Activated T-helper 1 cell treated with anti-CD3 and anti-CD28 coated beads, Interleukin-2, amount 50 U/mL, for 16 hours (primary cell): ENCODE measurements at places on chromosomes 2 and 18.

GRCh38 chr2:80464275-80464674, 159.7 kb upstream of the LRRTM1 start:
- DNase-seq: no peak

GRCh38 chr2:223944166-223944702, 901 bp downstream of the WDFY1 start:
- DNase-seq: peak; percentile 14

DNA sequence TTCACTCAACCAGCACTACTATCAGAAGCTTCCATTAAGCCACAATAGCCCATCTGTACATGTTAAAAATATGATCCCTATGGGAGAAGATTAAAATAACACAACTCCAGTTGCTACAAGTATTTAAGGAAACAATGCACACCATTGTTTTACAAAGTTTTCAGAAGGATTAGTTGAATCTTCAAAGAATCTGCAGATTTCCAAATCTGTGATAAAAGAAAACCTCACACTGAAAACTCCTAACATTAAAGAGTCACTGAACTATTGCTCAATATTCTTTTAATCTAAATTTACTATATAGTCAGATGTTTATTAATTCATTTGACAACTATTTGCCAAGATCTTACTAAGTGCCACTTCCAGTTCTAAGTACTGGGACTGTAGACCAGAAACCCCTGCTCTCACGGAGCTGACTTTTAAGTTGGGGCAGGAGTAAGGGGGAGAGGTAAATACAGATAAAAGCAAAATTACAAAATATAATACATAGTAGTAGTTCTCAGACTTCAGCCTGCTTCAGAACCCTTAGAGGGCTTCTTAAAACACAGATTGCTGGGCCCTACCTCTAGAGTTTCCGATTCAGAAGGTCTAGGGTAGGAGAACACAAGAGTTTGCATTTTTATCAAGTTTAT, 94.4 kb downstream of the STK39 start:
- no peak for DNase-seq

DNA sequence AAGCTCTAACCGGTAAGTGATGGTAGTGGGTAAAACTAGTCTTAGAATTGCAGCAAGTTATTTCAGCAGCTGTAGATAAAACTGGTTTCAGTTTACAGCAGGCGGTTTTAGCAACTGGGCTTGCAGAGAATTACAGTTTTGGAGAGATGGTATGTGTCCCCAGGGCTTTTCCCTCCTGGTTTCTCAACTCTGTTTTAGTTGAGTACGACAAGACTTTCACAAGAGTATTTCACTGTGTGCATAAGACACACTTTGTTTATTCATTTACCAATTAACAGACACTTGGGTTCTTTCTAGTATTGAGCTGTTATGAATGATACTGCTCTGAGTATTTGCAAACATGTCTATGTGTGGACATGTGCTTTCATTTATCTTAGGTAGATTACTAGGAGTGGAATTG, 65.6 kb upstream of the RFX8 start:
- DNase-seq: no peak

GRCh38 chr2:46898024-46898423, 17.6 kb downstream of the MCFD2 start:
- DNase-seq: no peak

DNA sequence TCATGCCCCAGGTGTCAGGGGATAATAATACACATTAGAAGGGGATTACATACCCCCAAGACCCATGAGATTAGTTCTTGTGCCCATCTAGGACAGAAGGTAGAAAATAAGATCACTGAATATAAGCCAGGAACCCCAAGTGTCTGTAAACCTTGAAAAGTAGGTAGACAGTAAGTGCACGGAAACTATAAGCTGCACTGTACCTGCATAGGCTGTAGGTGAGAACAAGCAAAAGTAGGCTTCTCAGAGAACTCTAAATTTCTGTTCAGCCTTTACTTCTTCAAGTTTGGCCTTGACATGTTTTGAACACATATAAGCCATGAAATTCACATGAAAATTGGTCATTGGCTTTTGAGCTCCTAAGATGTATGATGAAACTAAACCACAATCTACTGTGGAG, 113.0 kb upstream of the FSIP2 start:
- DNase-seq: no peak

DNA sequence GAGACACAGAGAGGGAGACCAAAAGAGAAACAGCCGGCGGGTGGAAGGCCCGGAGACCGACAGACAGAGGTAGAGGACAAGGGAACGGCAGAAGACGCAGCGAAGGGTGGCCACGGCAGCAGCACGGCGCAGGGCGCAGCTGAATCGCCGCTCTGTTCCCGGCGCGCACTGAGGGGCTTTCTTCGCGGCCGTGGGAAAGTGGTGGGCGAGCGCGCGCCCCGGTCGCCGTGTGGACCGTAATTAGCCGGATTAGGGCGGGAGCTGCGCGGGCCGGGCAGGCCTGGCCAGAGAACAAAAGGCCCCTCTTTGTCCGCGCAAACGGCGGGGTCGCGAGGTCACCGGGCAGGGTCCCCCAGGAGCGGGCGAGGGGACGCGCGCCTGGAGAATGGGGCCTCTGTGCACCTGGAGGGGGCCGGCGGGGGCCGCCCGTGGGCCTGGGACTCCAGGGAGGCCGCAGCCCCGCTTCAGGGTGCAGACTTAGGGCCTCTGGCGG, 158.3 kb downstream of the ZFP36L2 start:
- no peak for DNase-seq

DNA sequence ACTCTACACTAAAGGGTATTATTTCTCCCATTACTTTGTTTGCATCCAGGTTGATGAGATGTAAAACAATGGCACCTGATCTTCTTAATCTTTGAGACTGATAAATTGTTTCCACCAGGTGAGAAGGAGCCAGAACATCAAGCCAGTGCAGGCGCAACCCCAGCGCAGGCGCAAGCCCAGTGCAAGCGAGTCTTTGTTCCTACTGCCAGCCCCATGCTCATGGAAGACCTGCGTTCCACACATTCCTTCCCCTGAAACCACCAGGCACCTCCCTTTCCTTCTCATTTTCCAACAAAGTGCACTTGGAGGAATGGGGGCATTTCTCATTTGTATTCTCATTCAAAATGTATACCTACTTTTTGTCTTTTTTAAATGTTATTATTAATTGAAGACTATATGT, 188.7 kb upstream of the SMAD2 start:
- DNase-seq: no peak

DNA sequence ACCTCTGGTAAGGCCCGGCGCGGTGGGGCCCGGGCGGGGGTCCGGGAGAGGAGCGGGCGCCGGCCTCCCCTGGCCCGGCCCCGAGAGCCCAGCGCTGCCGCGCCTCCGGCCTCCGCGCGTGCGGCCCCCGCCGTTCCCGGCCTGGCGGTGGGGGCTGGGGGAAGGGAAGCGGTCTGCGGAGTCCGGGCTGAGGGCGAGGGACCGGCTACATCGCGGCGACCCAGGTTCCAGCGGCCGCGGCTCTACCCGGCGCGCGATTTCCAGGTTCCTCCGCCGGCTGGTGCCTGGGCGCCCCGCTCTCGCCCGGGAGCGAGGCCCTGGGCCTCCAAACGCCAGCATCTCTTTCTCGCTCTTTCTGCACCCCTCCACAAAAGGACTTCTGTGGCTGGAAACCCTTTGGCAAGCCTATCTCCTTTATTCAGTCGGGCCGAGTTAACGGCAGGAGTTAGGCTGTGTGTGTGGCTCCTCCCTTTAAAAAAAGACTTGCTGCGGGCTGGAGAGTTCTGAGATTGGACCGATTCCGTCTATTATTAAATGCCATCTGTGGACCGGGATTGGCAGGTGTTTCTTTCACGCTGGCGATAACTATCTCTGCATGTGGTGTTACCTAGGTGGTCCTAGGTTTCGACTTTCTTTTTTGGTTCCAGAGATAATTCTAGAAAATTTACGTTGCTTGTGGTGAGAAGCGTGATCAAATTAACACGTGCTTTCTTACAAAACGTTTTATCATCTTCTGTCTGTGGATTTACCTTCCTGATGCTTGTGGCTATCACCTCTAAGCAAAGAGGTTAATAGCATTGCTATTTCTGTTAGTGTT, 592 bp downstream of the ME2 start:
- DNase-seq: peak; percentile 3

- no peak for DNase-seq
Observed at GRCh38 chr2:40550085-40550484, 98.2 kb upstream of the SLC8A1 start.

- DNase-seq: no peak
Observed at GRCh38 chr2:237456200-237456843, 30.7 kb upstream of the MLPH start.

- no peak for DNase-seq
Observed at GRCh38 chr2:41912337-41912736, 135.5 kb upstream of the PKDCC start.

- DNase-seq: peak; percentile 21
Observed at GRCh38 chr2:11582862-11583752, 49.3 kb downstream of the GREB1 start.

DNA sequence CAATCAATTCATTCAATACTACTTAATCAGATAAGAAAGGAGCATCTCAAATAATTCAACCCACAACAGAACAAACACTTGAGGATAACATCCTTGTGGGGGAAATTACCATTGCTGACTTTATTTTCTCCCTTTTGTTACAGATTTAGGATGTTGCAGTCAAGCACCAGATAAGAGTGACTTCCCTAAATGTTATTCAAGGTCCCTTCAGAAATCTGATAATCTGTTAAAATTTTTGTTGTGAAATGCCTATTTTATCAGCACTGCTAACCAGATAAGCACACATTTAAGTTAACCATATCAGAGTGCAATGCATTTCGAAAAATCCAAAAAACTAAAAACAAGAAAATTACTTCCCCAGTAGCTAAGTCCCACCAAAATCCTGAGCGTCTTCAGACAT, 33.5 kb downstream of the SUMO1 start:
- DNase-seq: no peak

DNA sequence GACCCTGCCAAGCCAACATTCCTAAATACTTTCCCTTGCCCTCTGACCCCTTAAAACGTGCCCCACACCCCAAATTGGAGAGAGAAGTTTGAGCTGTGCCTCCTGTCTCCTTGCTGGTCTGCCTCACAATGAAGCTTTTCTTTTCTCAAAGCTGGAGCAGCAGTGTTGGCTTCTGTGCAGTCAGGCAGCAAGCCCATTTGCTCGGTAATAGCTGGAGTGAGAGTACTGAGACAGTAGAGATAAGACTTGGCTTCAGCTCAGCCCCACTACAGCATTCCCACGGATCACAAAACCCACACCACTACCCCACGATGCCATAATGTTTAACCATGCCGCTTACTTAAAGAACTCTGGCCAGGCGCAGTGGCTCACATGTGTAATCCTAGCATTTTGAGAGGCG, 73.0 kb downstream of the NCAPH start:
- no peak for DNase-seq

- no peak for DNase-seq
Observed at GRCh38 chr2:16718576-16719484, 53.2 kb upstream of the CYRIA start.

DNA sequence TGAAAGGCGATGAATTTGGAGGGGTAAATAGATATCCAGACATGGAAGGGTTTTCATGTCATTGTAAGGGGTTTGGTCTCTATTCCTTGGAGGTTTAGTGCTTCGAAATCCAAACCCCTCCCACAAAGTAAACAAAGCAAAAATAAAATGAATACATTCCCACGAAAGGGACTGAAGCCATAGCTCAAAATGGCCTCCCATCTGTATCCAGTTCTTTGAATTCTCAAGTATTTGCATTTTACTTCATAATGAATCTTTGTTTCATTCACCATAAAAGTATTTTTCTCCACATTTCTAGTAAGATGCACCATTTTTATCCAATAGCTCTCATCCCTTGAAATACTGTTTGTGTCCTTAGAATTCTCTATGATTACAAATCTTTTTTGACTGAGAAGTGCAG, 103.2 kb upstream of the DTNA start:
- DNase-seq: no peak

GRCh38 chr18:32213693-32214092, 23.9 kb downstream of the MEP1B start:
- DNase-seq: no peak

- no peak for DNase-seq
Observed at GRCh38 chr2:45710468-45710867, 59.0 kb downstream of the PRKCE start.

DNA sequence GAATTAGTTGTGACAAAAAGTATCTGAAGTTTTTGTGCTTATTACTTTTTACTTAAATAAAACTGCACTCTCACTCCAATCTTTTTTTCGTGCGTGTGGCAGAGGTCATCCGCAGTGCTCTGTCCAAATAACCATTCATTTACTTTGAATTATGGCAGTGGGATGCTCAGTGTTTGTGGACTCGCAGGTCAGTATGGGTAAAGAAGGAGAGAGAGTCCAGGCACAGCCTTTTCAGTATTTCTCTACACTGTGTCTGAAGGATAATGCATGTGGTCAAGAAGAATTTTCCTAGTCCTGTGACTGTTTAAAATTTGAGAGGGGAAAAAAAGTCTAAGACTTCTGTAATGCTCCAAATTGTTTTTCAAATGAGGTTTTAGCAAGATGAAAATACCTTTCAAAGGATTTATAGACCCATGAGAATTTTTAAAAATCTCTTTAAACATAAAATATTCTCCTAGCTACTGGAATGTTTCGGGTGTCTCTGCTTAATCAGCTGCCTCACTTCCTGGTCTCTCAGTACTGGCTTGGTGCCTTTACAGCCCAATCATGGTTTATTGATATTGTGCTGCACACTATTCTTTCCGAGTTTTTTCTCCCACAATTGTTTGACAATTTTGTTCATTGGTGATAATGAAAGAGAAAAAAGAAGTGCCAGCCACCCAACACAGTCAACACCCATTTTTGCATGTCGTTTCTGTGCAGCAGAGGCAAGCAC, 453.2 kb downstream of the PTPRM start:
- no peak for DNase-seq

GRCh38 chr18:11008505-11008904, 140.9 kb downstream of the PIEZO2 start:
- no peak for DNase-seq

- DNase-seq: no peak
Observed at GRCh38 chr2:106827158-106827557, 58.8 kb downstream of the ST6GAL2 start.

DNA sequence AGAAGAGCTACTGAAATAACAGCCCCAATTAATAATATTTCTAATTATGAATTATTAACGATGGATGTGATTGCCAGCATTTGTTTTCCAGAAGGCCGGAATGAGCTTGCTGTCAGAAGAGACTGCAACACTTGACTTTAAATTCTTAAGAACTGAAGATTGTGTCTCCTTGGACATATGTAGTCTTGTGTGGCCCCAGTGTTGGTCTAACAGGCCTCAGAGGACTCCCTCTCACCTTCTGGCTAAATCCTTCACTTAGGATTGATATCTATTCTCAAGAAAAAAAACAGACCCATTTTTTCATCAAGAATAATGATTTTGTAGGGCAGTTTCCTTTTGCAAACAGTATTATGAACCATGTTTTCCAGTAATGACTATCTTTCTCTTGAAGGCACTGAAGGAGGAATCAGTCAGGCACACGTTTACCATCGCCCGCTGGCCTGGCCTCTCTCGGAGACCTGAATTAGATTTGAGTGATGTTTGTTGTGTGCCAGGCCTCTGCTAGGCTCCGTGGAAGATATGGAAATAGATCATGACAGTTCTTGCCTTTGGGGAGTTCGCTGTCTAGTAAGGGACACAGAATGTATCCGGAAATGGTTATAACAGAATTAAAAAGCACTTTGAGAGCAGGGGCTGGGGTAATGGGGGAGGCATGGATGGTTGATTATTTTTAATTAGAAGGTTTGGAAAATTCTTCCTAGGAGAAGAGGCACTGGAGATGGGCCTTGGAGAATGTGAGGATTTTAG, 258.0 kb downstream of the MYCN start:
- DNase-seq: no peak
